Astrocyte (in vitro differentiated cells and primary cell): ENCODE measurements at places on chromosomes 2 and 18. TPM values are rescaled to one million over a fixed set of nuclear protein-coding genes. Genes with fewer than 3 reads are reported as not detected.

- peaks cover 10% of the 10 kb centered on the region for H3K36me3 ChIP-seq
- DNase-seq = no peak
- no peak overlapping the region for H3K4me3 ChIP-seq
- no peaks in the 10 kb centered on the region for H3K4me1 ChIP-seq
- no peak overlapping the region for H3K27ac ChIP-seq
These were observed 13.4 kb downstream of the BCL11A start for GRCh38 chr2:60540074-60540473.

DNA sequence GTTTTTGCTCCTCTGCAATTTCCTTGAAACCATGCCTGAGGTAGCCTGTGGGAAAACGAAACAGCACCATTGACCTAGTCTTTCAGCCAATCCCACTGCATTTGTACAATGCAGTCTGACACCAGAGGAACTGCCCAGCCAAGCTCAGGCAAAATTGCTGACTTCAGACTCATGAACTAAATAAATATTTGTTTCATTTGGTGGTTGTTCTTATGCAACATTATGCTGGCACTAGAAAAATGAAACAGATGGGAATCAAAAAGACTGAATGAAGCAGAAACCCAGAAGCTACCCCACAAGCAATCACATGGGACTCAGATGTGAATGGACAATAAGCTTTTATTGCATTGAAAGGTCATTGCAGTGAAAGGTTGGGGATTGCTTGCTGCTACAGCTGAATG is 1.7 kb downstream of the NAT8 start:
- no peak overlapping the region for H3K4me3 ChIP-seq
- no peaks in the 10 kb centered on the region for H3K27me3 ChIP-seq
- H3K27ac ChIP-seq = no peak overlapping the region
- no peaks in the 10 kb centered on the region for H3K4me1 ChIP-seq
- DNase-seq = no peak

DNA sequence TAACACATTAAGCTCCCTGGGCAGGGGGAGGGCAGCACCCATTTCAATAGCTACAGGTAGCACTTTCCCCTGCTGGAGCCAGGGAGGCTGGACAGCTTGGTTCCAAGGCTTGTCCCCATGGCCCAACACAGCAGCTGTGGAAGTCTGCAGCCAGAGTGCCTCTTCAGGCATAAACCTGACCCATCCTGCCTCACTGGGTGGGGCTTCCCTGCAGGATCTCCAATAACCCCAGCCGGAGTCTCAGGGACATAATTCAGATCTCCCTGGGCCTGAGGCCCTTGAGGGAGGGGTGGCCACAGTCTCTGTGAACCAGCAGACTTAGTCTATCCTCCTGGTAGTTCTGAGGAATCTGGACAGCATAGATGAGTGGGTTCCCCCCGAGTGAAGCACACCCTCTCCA is 1001.9 kb upstream of the CHAC2 start:
- no peaks in the 10 kb centered on the region for H3K4me1 ChIP-seq
- no peak overlapping the region for H3K4me3 ChIP-seq
- DNase-seq = no peak
- H3K27me3 ChIP-seq = no peaks in the 10 kb centered on the region

DNA sequence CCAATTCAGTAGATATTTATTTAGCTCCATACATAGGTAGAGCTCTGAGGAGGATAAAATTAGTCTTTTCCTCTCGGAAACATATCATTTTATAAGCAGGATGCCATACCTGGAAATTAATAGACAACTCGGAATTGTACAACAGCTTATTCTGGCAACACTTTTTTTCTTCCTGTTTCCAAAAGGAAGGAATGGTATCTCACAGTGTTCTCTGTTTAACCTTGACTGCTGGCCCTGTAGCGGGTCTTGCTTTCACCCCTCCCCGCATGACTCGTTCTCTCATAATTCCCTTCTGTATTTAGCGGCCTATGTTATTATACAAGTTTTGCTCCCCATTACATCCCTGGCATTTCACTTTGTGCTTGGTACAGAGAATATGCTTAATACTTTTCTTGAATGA is 2.5 kb upstream of the KYNU start:
- no peak overlapping the region for H3K4me3 ChIP-seq
- no peak for DNase-seq
- H3K36me3 ChIP-seq = no peaks in the 10 kb centered on the region
- peaks cover 11% of the 10 kb centered on the region for H3K4me1 ChIP-seq
- no peaks in the 10 kb centered on the region for H3K27me3 ChIP-seq

DNA sequence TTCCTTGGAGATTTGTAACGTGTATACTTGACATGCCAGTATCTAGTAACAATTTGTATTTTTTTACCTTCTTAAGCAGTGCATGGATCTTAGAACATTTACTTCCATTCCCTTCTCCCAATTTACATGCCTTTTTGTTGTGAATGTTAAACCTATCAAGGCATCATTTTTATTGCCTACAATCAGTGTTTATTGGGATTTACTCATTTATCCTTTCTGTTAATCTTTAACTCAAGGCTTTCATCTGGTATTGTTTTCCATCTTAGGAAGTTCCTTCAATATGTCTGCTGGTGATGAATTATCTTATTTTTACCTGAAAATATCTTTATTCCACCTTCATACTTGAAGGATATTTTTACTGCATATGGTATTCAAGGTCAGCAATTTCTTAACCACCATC is 88.5 kb upstream of the EMILIN2 start:
- no peak overlapping the region for H3K4me3 ChIP-seq
- no peak for DNase-seq
- no peaks in the 10 kb centered on the region for H3K27me3 ChIP-seq
- peaks cover 17% of the 10 kb centered on the region for H3K36me3 ChIP-seq
- H3K27ac ChIP-seq = no peak overlapping the region

DNA sequence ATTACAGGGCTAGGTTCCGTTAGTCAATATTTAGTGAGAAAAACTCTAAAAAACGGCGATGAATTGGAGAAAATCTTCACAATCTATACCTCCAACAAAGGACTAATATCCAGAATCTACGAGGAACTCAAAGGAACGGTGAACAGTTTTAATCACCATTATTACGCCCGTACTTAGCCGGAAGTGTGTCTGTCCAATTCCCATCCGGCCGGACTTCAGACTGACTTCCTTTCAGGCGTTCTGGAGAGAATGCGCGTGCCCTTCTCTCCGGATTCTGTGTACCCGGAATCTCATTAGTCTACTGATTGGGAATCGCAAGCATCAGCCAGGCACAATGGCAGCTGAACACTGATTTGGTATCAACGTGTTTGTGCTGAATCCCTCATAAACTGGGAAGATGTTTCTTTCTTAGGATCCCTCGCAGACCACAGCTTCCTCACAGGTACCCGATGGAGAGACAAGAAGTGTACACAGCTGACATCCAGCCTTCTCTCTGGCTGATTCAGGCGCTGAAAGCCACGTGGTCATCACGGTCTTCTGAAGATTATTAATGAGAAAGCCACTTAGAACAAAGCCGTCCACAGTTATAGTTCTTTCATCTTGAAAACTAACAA is 239.9 kb downstream of the ZNF516 start:
- H3K36me3 ChIP-seq = no peaks in the 10 kb centered on the region
- H3K4me1 ChIP-seq = no peaks in the 10 kb centered on the region
- H3K27ac ChIP-seq = no peak overlapping the region
- no peak overlapping the region for H3K4me3 ChIP-seq
- H3K27me3 ChIP-seq = peaks cover 2% of the 10 kb centered on the region

- peaks cover 26% of the 10 kb centered on the region for H3K36me3 ChIP-seq
- H3K27ac ChIP-seq = no peak overlapping the region
- H3K4me1 ChIP-seq = no peaks in the 10 kb centered on the region
- no peak overlapping the region for H3K4me3 ChIP-seq
- no peak for DNase-seq
These were observed 79.7 kb downstream of the EMILIN2 start for GRCh38 chr18:2926528-2926927.

DNA sequence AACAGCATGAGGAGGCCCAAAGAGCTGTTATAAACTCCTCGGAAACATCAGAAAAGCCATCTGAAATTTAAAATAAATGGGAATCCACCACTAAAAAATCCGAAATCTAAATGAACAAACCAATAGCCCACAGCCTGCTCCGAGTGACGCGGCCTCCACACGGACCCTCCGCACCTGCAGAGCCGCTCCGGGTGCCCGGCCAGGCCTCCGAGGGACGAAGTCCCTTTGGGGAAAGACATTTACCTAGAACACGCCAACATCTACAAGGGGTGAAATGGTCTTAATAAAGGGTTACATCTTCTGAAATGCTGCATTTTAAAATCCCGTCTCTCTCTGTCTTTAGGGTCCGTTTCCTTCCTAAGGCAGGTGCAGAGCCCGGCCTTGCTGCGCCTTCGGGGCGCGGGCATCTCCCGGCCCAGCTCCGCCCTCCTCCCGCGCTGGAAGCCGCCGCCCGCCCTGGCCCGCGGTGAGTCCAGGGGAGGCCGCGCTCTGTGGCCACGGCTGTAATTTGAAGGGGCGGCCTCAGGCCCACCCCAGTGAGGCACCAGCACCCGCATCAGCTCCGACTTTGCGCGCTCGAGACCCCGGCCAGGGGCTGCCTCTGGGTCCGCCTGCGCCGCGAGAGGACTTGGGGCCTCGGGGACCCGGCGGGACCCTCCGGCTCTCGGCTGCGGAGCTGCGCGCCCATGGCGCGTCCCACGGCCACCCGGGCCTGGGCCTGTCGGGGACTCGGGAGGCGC is 42.3 kb upstream of the CTDP1 start:
- no peaks in the 10 kb centered on the region for H3K36me3 ChIP-seq
- no peak overlapping the region for H3K27ac ChIP-seq
- H3K4me3 ChIP-seq = no peak overlapping the region
- peaks cover 20% of the 10 kb centered on the region for H3K27me3 ChIP-seq

SH3BP4 gene
- total RNA-seq = 117 and 127 TPM in 2 replicates

RHOB gene
- 161 and 173 TPM in 2 replicates for total RNA-seq

POLR1B gene
- 21.0 and 26.8 TPM in 2 replicates for total RNA-seq

TUBB8B gene
- total RNA-seq = not detected in 2 replicates

PSTPIP2 gene
- total RNA-seq = 7.2 and 9.1 TPM in 2 replicates

MEIS1 gene
- total RNA-seq = 3.4 and 5.2 TPM in 2 replicates
